ENCODE measurements at places on chromosomes 12 and 14.

DNA sequence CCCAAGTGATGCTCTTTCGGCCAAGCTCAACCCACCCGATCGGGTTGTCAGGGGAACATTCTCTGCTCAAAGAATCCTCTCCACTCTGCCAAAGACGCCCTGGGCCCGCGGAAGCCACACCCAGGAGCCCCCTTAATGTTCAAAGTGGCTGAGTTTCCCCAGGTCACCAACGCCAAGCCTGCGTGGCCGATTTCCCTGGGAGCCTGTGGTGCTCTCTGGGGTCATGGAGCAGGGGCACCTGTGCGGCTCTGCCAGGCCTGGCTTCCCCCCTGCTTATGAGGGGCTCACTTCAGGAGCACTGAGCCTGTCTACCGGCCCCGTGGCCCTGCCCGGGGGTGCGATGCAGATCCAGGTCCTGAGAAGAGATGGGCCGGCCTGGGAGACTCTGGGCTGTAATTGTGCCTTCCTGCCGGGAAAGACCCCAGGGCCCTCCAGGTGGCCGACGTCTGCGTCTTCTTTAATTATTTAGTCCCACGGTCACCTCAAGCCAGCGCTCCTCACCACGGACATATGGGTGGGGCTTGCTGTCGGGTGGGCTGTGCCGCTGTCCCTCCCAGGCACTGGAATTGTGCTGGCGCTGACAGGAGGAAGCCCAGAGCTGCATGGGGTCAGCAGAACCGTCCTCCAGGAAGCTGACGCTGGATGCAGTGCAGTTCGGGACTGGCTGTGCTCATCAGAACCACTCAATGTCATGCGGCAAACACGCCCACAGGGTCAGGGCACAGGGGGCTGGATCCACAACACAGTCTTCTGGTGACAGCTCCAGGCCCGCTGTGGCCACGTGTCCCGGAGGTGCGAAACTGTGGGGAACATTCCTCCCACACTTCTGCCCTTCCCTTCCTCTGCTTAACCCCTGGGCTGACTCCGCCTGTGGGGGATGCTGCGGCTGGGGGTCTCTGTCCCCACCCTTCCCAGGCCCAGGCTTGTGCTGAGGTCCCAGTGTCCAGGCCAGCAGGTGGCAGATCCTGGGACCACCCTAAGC is 267.6 kb upstream of the SFSWAP start:
- no peak for DNase-seq

DNA sequence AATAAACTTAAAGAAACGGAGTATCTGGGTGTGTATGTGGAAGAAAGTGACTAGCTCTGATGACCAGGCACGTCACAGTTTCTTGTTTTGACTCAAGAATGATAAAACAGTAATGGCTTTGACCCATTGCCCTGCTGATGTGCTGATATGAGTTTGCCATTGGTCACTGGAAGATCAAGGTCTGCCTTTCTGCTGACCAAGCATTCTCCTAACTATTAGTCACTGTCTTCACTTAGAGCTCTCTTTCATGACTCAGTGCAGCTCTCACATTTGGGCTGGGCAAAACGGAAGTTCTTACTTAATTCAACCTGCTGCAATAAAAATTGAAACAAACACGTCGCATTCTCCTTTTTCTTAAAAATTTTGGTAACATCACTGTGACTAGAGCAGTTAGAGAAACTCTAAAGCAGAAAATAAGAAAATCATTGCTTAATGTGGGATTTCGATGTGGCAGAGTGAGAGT is 366.7 kb downstream of the BTG1 start:
- peak; percentile 67 for DNase-seq

DNA sequence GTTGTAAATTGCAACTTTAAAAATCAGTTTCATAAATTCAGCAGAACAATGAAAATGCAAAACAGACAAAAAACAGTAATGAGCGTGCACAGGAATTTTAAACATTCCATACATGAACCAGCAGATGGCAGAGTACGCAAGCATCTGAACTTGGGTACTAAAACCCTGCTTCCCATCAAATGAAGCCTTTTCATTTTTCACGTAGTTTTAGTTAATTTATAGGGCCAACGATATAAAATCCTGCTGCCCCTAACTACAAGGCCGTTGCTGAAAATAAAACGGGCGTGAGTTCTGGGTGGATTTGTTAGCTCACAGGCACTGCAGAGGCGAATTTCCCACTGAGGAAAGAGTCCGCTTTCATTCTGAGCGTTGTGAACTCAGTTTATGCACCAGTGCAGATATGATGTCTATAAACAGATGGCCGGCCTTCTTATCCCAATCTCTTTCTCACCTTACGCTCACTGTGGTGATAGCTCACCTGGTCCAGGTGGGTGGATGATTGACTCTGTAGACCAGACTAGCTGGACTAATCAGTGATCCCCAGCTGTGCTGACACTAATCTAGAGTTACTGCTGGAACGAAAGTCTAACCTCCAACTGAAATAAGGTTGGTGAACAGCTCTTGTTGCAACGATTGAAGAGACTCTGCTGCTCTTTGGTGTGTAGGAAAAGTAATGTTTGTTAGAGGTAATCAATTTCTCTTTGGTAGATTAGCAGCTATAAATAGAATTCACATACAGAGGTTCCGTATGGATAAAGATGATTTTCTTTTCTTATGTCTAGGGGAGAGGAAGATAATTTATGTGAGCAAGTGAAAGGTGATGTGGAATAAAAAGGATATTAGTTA is 89.2 kb downstream of the PDZRN4 start:
- peak; percentile 6 for DNase-seq

DNA sequence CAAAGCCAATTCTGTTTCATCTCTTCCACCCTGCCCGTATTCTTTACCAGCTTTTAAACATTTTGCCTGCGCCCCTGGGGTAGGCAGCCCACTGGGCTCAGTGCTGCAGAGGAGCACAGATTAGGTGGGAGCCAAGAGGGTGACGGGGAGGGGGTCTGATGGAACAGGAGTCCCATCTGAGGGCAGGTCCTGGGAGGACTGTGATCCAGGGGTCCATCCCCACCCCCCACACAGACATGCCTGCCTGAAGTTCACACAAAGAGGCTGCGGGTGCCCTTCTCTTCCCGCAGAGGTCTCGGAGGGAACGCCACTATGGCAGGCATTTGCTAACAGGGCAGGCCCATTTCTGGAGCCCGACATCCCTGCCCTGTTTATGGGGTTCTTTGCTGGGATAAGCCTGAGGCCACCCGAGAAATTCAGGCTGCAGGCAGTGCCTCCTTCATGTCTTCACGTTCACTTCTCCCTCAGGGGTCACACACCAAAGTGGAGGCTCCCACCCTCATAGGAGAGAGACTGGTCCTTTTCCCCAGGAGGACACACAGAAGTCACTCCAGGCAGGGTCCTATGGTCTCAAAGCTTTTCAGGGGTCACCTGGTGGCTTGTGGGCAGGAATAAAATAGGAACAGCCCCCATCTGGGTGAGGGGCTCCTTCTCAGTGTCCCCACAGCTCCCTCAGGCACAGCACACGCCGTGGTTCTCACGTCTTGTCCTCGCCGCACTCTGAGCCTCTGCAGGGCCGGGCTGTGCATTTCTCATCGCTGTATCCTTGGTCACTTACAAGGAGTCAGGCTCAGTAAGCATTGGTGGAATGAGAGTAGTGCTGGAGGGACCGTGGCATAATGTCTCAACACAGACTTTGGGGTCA is 12.9 kb downstream of the VASH1 start:
- no peak for DNase-seq

- peak; percentile 18 for DNase-seq
These were observed 11.1 kb downstream of the EXOC3L4 start for GRCh38 chr14:103105580-103106150.

GRCh38 chr12:93595351-93595750 is 22.9 kb downstream of the SOCS2 start:
- no peak for DNase-seq

DNA sequence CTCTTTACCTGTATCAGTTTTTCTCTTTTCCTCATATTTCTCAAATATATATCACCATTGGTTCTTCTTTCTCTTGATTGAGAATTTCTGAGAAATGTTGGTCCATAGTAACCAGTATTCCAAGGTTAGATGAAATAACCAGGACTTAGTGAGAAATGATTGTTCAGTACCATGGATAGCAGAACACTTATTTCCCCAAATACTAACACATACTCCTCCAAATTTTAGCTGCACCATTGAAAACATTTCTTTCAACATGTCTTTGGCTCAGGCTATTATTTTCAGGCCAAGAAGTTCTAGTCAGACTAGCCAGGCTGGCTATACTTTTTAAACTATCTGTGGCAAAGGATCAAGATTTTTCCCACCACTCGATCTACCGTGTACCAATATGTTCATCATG is 113.3 kb downstream of the PTPRO start:
- no peak for DNase-seq

GRCh38 chr12:86148612-86149011 is 107.6 kb downstream of the MGAT4C start:
- DNase-seq = no peak

DNA sequence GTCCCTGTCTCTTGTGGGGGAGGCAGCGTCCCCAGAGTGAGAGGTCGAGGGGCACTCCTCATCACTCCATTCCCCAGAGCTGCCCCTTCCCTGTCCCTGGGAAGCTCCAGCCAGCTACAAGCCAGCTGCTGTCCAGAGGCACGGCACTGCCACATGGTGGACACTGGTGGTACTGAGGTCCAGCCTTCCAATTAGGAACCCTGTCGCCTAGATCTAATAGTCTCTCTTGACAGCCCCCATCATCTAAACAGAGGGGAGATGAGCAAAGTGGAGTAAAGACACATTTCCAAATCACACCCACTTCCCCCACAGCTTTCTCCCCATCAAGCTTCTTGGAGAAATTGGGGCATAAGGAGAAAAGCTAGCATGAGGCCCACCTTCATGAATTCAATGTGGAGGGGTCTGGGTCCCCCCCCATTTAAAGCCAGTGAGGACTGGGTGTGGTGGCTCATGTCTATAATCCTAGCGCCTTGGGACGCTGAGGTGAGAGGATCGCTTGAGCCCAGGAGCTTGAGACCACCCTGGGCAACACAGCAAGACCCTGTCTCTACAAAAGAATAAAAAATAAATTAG is 2.1 kb upstream of the INHBE start:
- peak; percentile 58 for DNase-seq

- DNase-seq = no peak
These were observed 112.3 kb downstream of the SLC25A47 start for GRCh38 chr14:100435459-100435858.

DNA sequence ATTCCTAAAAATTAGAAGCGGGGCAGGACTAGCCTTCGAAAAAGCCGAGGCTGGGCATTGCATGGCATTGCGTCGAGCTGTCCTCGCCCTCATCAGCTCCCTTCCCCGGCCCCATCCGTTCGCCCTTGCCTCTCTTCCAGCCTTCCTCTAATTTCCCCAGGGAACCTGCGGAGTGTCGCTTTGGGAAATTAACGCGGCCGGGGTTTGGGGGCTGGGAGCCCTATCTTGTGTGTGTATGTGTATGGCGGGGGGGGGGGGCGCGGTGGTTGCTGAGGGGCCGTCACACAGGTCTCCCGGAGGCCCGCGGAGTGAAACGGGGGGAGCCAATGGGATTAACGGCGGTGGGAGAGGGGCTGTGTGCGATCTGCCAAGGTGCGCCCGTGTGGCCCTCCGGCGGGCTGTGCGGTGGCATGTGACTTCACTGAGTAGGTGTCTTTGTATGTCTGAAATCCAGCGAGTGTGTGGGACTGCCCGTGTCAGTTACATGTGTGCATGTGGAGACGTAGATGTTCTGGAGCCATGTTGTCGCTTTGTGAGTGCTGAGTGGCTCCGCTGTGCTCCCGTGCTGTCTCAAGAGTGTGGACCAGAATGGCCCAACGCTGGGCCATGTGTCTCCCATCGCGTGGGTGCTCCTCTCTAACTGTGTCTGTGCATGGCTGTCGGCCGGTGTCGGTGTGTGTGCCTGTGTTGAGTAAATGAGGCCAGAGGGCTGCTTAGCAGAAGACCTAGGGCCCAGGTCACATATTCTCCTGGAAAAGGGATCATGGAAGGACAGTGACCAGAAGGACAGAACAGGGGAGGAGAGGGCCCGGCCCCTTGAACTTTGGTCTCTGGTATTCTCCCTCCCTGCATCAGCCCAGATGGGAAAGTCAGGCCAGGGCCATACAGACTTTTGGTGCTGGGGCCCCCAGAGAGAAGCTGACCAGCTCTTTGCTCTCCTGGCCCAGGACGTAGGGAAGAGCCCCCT is 1.5 kb downstream of the PTMS start:
- DNase-seq = no peak

GRCh38 chr12:123634142-123634561 is 523 bp downstream of the GTF2H3 start:
- no peak for DNase-seq

GRCh38 chr12:98754095-98754494 is 109.0 kb downstream of the APAF1 start:
- no peak for DNase-seq

GRCh38 chr12:38538319-38538718 is 221.7 kb downstream of the ALG10B start:
- no peak for DNase-seq

GRCh38 chr14:106843951-106844483 is 1317.6 kb downstream of the TMEM121 start:
- DNase-seq = peak; percentile 45

GRCh38 chr14:53432378-53432802 is 279.3 kb upstream of the DDHD1 start:
- no peak for DNase-seq

DNA sequence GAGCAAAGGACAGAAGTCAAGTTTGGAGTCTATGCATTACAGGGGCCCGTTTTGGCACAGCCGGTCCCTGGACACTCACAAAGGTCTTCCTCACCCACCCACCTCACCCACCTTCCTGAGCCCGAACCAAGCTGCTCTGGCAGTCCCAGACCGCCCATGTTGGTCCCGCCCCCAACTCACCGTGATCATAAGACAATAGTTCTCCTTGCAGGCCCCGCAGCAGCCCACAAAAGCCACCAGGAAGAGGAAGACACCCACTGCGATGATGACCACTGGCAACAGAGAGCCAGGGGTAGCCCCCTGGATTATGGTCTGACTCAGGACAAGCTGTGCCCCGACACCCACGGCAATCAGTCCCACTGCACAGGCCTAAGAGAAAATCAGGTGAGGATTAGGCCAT is 1.8 kb downstream of the CD63 start:
- no peak for DNase-seq

DNA sequence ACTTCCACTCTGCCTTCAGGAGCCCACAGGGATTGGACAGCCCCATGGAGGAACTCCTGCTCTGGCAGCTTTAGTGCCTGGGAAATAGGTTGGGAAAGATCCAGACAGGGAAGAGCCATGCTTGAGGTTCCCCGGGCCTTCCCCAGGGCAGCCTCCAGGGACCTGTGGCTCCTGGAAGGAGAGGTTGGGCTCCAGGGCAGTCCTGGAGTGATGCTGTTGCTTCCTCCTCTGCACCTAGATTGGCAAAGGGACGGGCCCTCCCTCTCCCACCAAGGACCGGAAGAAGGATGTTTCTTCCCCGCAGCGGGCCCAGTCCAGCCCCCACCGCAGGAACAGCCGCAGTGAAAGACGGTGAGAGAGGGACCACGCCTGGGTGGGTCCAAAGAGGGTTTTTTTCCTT is 16.5 kb downstream of the VASH1 start:
- no peak for DNase-seq

Data from CD4-positive, alpha-beta T cell treated with Interleukin-17A for 4 hours (primary cell).